GM12864 (cell line): ENCODE measurements at places on chromosomes 1 and 21.

DNA sequence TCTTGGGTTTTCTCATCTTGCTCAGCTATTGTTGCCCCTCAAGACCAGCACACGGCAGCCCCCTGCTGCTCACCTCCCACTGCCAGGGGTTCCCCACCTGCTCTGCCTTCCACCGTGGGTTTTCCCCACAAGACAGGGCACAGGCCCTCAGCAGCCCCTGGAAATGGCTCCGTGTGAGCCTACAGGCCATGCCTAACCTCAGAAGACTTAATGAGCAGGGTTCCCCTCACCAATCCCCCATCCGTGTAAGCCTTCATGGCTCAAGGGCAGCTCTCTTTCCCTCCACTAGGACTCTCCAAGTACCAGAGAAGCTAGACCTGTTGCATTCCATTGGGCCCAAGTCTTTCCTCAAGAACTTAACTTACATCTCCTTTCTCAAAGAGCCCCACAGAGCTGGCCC is 18.4 kb upstream of the RCAN3 start:
- DNase-seq: no peak

GRCh38 chr21:44071359-44072104 is 35.7 kb upstream of the PWP2 start:
- DNase-seq: no peak

DNA sequence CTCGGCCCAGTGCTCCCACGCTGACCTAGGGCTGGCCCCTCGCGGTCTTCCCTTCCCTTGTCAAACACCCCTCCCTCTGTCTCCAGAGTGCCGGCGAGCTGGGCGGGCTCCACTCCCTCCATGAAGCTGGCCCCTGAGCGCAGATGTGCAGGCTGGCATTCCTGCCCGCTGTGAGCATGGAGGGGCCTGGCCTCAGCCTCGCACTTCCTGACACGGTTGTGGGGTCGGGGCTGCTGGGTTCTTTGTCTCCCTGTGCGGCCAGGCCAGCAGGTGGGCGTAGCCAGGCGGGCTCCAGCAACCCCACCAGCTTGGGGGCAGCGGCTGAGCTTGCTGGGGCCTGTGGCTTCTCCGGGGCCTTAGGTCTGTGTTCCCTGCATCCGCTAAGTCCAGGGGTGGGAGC is 14.2 kb upstream of the PEX10 start:
- DNase-seq: no peak

DNA sequence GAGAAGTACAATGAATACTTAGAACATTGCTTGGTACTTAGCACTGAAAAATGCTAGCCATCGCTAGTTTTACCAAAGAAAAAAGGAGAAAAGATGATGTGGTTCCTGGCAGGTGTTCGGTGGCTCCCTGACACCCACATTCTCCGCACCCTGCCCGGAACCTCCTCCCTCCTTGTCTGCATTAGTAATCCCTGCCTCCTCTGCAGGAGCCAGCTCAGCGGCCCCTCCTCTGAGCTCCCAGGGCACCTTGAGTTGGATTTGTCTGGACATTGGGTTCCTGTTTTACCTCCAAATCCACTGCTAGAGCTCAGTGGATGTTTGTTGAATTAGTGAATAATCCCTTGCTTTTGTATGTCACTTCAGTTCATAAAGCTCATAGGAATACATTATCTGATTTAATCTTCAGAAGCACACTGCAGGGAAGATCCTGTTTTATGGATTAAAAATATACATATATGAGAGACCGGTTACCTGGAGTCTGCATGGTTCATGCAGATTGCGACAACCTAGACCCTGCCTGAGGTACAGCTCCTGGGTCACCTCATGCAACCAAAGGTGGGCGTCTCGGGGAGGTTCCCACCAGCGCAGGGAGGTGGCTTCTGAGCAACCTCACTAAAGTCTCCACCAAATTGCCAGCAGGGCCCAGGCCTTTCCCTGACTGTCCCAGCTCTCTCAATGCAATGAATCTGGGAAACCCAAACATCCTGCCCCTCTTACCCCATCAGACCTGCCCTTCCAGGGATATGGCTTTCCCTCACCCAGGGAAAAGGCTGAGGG is 24.2 kb downstream of the PCAT6 start:
- DNase-seq: no peak

- DNase-seq: no peak
Measured at GRCh38 chr1:48493041-48493440, 21.0 kb upstream of the SPATA6 start.

- DNase-seq: no peak
Measured at GRCh38 chr1:228099331-228099732, 3.8 kb downstream of the C1orf35 start.

GRCh38 chr1:202987255-202987654 is 19.9 kb upstream of the TMEM183A start:
- DNase-seq: no peak

- DNase-seq: no peak
Measured at GRCh38 chr21:25508364-25508763, 98.9 kb downstream of the MRPL39 start.

DNA sequence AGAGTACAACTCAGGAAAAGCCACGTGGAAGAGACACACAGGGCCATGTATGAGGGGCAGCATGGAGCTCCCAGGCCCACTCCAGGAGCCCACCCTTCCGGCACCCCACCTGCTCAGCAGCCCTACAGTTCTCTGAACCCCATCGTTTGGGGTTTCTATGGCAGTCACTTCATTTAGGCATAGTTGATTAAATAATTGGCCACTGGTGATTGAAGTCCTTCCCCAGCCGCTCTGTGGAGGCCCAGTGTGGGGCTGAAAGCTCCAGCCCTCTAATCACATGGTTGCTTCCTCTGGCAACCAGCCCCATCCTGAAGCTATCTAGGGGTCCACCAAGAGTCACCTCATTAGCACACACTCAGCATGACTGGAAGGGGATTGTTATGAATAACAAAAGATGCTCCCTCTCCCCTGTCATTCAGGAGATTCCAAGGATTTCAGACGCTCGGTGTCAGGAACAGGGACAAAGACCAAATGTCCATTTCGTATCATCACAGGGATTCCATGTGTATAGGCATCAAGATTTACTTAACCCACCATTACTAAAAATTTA is 12.2 kb upstream of the S100A7A start:
- no peak for DNase-seq

DNA sequence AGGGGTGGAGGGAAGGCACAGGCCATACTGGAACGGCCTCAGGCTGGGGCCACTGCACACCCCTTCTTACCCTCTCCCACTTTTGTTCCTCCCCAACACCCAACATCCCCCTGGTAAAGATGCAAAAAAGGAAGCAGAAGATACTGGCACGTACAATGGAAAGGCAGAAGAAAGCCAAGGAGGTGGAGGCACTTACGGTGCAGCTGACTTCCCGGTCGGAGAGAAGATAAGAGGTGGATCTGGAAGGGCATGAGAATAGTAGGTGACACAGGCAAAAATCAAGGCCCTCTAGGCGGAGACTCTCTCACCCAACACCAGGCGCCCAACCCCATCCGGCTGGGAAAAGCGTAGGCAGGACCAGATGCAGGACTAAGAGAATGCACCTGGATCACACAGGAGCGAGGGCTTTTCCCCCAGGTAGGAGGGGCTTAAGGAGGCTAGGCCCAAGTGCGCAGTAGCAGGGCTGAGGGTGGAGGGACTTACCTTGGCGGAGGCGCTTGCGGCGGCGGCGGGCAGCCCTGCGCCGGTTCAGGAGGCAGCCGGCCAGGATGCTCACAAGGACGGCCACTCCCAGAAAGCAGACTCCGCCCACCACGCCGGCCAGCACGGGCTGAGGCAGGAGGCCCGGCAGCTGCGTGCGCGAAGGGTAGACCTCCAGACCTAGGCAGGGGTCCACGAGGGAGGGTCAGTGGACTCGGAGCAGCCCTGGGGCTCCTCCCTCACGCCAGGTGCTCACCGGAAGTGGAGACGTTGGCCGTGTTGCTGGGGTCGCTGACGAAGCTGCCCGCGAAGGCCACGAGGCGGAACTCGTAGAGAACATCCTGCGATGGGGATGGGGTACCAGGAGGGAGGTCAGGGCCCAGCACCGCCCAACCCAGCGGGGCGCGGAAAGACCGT is 4.1 kb upstream of the TAGLN2 start:
- DNase-seq: no peak

- peak; percentile 60 for DNase-seq
Measured at GRCh38 chr1:39776400-39776713, 5.2 kb upstream of the OXCT2 start.

- no peak for DNase-seq
Measured at GRCh38 chr1:244662599-244662998, 9.7 kb downstream of the DESI2 start.

DNA sequence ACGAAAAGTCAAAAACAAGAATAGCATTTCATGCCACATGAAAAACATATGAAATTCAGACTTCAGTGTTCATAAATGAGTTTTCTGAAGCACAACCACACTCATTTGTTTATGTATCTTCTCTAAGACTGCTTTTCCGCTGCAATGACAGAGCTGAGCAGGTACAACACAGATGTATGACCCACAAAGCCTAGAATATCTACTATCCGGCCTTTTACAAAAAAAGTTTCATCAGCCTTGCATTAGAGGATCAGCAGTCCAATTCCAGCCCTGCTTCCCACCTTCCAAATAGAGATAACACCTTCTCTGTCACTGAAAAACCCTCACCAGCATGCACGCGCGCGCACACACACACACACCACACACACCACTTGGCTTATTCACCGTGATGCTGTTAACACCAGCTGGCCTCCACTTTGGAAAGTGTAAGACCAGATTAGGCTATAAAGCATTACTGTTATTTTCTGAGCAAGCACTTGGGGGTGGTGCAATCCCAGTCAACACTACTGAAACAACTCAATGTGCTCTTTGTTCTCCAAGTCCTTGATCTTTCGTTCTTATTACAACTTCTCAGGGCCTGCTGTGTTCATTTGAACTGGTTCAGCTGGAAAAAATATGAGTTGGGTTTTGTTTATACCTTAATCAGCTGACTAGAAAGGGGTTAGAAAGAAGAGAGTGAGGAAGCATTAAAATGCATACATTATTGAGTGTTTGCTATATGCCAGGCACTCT is 90.0 kb downstream of the GLUL start:
- no peak for DNase-seq

DNA sequence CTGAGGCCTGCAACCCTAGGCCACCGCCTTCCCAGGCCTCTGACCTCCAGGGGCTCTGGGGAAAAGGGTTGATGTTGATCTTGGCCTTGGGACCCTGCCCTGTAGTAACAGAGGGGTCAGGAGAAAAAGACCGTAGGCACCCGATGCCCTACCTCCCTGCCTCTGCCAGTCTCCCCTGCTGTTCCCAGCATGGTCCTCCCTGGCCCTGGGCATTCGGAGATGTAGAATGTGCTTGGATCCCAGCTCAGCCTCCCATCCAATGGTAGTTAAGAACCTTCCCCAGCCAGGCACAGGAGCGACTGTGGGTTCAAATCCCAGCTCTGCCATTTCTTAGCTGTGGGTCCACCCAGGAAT is 72.0 kb upstream of the TARDBP start:
- no peak for DNase-seq

DNA sequence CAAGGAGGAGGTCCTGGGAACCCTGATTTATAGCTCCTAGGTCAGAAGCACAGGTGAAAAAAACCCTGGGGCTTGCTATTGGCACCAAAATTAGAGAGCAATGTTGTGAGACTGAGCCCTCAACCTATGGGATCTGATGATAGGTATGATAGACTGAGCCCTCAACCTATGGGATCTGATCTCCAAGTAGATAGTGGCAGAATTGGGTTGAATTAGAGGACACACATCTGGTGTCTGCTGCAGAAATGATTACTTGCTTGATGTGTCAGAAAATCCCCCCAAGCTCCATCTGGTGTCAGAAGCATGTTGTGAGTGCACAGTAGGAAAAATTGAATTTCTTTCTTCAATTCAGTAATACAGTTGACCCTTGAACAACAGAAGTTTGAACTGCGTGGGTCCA is 62.4 kb downstream of the MAP3K21 start:
- no peak for DNase-seq

GRCh38 chr21:27570306-27570868 is 603.5 kb upstream of the ADAMTS5 start:
- DNase-seq: no peak

DNA sequence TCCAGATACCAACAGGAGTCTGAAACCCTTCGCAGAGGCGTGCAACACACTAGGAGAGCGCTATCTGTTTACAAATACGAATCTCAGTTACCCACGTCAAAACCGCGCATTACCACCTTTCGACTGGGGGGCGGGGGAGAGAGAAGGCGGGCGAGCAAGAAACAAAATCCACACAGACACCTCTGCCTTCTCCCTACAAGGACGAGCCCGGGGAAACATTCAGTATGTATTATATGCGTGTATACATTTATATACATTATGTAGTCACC is 722 bp downstream of the TUT4 start:
- DNase-seq: no peak

GRCh38 chr1:198530953-198531352 is 9.5 kb downstream of the ATP6V1G3 start:
- DNase-seq: no peak

DNA sequence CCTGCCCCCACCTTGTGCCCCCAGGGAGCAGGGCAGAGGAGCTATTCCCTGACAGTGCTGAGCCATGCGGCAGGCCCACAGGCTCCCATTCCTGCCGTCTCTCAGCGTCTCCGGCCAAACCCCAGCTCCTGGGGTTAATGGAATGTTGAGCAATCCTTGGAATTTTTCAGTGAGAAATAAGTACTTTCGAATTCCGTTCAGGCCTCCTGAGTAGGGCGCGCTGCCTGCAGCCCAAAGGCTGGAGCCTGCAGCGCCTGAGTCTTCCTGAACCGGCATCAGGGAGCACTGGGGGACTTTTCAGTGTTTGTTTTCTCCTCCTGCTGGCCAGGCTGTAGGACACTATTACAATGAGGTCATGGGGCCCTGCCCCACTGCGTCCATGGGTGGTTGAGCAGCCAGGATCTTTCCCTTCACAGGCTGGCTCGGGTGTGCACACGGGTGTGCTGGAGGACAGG is 33.3 kb upstream of the CSF1 start:
- no peak for DNase-seq

- DNase-seq: no peak
Measured at GRCh38 chr1:28087614-28088167, 719 bp downstream of the EYA3 start.

- no peak for DNase-seq
Measured at GRCh38 chr21:35724156-35724555, 336.2 kb downstream of the SETD4 start.

DNA sequence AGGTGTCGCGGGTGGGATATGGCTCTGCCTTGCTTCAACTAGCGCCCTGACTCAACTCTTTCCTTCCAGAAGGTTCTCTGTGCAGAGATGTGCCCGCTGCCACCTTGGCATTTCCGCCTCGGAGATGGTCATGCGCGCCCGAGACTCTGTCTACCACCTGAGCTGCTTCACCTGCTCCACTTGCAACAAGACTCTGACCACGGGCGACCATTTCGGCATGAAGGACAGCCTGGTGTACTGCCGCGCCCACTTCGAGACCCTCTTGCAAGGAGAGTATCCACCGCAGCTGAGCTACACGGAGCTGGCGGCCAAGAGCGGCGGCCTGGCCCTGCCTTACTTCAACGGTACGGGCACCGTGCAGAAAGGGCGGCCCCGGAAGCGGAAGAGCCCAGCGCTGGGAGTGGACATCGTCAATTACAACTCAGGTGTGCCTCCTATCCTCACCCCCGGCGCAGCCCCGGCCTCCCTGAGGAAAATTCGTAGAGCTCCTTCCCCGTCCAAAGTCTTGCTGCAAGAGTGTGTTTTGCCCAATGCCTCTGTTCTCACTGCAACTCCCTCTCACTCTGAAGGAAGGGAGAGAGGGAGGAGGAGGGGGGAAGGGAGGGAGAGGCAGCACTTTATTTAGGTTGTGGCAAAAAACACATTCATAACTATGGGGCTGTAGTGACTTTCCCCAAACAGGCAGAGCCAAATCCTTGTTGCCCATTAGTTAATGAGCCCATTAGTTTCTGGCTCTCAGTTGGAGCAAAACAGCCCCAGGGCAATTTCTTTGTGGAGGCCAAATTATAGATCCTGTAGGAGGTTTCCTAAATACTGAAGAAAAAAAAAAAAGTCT is 4.3 kb downstream of the LHX9 start:
- DNase-seq: no peak
